Muscle of leg (tissue), 16 donors: ENCODE measurements at places on chromosomes 1 and 21. TPM values are rescaled to one million over a fixed set of nuclear protein-coding genes. Genes with fewer than 3 reads are reported as not detected.
A peak's percentile ranks its signal among the peaks of the same experiment; 100 is the strongest.

DNA sequence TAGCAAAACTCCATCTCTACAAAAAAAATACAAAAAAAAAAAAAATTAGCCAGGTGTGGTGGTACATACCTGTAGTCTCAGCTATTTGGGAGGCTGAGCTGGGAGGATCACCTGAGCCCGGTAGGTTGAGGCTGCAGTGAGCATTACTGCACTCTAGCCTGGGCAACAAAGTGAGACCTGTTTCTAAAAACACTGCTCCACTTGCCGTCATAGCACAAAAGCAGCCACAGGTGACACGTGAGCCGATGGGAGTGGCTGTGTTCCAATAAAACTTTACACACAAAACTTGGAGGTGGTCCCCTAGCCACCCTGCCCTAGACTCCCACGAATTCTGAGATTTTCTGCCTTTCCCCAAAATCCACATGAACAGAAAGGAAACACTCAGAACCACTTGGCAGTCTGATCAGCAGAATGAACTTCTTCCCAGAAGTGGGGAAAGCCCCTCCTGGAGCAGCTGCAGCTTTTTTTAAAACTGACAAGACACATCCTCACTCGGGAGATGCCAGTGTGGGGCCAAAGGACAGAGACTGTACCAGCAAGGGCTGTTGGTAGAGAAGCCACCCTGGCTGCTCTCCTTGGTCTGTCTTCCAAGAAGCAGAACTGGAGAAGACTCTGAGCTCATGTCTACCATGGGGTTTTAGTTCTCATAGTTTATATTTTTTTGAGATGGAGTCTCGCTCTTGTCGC lies 23.3 kb downstream of the PLEKHM2 start:
- H3K36me3 ChIP-seq: peaks cover 18% of the 10 kb centered on the region
- H3K4me3 ChIP-seq: no peak overlapping the region

GRCh38 chr1:53044926-53045325 lies 17.1 kb upstream of the PODN start:
- no peak overlapping the region for H3K27ac ChIP-seq
- H3K4me3 ChIP-seq: no peak overlapping the region
- no peak for DNase-seq
- peaks cover 15% of the 10 kb centered on the region for H3K36me3 ChIP-seq

- H3K4me3 ChIP-seq: no peak overlapping the region
- DNase-seq: no peak
- no peak overlapping the region for H3K27ac ChIP-seq
- peaks cover 27% of the 10 kb centered on the region for H3K4me1 ChIP-seq
- H3K27me3 ChIP-seq: no peaks in the 10 kb centered on the region
Measured at GRCh38 chr1:114025609-114026401, 46.5 kb downstream of the OLFML3 start.

DNA sequence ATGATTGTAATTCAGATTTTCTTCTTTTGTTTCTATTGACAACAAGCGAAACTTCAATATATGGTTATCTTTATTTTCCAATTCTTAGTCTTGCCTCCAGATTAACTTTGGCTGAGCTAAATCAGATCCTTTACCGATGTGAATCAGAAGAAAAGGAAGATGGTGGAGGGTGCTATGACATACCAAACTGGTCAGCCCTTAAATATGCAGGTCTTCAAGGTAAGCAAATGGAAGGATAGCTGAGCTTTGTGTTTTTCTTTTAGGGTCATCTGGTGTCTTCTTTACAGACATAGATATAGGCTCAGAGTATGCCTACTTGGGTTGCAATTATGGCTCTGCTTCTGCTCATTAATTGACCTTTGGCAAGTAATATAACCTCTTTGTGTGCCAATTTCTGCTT lies 37.7 kb downstream of the AGL start:
- DNase-seq: no peak
- H3K36me3 ChIP-seq: peaks cover 14% of the 10 kb centered on the region
- H3K4me3 ChIP-seq: no peak overlapping the region
- no peaks in the 10 kb centered on the region for H3K27me3 ChIP-seq

- H3K27ac ChIP-seq: no peak overlapping the region
- H3K27me3 ChIP-seq: no peaks in the 10 kb centered on the region
- H3K4me3 ChIP-seq: no peak overlapping the region
- H3K36me3 ChIP-seq: no peaks in the 10 kb centered on the region
- H3K4me1 ChIP-seq: no peaks in the 10 kb centered on the region
- DNase-seq: no peak
Measured at GRCh38 chr1:82059959-82060358, 259.2 kb downstream of the ADGRL2 start.

- no peak for DNase-seq
- H3K36me3 ChIP-seq: no peaks in the 10 kb centered on the region
- no peaks in the 10 kb centered on the region for H3K27me3 ChIP-seq
- no peak overlapping the region for H3K27ac ChIP-seq
- H3K4me3 ChIP-seq: no peak overlapping the region
Measured at GRCh38 chr1:172670316-172670715, 11.4 kb downstream of the FASLG start.

- H3K36me3 ChIP-seq: no peaks in the 10 kb centered on the region
- H3K4me3 ChIP-seq: no peak overlapping the region
- no peaks in the 10 kb centered on the region for H3K4me1 ChIP-seq
- no peak overlapping the region for H3K27ac ChIP-seq
- peak; percentile 59 for DNase-seq
Measured at GRCh38 chr1:228515200-228515834, 28.1 kb downstream of the RNF187 start.

The TMEM61 gene
- 0.04 TPM for total RNA-seq

The OPN3 gene
- total RNA-seq: 13.6 TPM
